ENCODE measurements at places on chromosomes 3 and 15.

GRCh38 chr3:186930641-186931531 lies 560 bp downstream of the ST6GAL1 start:
- DNase-seq = peak; percentile 76

- DNase-seq = no peak
Observed at GRCh38 chr15:29934251-29934650, 112.0 kb upstream of the TJP1 start.

DNA sequence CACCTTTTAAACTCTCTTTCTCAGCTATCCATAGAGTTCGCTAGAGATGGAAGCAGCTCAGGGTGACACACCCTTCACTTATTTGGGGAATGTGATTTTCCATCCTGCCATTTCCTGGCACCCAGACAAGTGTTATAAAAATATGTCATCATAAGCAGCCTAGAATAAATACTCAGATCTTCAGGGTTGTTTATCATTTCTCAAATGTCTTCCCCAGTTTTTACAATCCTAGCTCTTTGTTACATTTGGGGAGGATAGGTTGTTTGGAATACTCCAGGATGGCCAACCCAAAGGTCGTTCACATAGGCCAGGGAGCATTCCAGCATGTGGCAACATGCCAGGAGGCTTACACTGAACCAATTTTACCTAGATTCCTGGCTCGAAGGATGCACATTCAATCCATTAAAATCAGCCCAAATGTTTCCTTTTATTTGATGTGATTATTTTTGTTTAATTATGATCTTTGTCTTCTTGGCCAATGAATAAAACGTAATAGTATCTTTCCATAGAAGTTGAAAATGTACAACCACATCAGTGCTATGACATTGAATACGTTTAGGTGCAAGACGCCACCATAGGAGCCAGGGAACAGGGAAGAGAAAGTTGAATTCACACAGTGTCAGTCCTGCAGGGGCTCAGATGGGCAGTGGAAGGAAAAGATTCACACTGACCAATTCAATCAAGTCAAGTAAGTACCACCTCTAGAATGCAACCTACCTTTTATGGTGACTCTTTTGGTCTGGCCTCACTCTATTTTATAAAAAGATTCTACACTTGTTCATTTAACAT lies 537.7 kb upstream of the MDFIC2 start:
- no peak for DNase-seq

DNA sequence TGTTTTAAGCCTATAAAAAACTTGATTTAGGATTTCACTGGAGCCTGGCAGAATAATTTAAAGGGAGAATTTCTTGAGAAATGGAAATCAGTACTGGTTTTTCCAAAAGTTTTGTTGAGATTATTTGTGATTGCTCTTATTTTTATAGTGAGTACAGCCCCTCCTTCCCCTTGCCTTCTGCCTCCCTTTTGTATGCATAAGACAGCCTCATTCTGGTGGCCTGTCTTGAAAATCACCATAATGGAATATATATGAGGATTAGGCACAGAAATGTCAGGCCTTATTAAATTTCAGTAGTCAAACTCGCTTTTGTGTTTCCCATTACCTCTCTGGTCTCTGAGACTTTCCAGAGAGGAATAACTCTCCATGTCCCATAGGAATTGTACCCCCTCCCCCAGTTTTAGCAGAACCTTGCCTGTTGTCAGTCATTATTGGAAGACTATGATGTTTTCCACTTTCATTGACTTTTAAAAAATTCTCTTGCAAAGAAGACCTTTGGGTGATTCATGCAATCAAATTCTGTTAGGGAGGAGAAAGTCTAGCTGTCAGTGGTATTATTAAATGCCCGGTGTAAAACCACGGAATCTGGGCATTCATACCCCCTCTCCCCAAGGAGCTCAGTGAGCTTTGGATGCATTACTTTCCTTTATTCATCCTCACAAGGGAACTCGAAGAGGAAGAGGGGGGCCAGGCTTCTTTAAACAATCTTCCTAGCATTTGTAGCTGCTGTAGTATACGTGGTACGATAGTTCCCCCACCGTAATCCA lies 171.6 kb upstream of the TSC22D2 start:
- DNase-seq = no peak

DNA sequence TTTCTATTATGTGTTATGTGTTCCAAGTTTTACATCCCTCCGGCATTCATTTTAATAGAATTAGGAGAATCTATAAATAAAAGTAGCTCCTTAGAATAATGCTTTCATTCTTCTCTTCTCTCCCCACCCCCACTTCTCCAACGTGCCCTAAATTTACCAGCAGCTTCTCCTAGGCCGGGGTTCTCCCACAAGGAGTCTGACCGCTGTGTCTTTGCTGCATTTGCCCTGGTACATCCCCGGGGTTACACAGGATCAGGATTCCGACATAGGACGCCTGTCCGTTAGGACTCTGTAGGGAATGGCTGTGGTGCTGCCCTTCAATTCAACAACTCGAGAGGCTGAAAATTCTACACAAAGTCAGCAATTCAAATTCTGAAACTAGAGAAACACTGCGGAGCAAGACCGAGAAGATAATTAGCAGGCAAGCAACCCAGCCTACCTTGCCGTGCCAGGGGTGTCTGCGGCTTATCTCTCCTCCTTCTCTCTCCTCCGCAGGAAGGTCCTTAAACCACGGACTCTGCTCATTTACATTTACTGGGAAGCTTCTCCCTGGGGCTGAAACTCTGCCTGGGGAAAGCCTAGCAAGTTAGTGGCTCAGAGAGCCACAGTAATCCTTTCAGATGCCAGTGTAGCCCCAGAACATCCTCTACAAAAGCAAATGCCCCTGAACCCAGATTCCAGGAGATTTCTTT lies 18.8 kb downstream of the PCSK6 start:
- no peak for DNase-seq

GRCh38 chr3:66083784-66084213 lies 45.1 kb upstream of the MAGI1 start:
- DNase-seq = no peak

DNA sequence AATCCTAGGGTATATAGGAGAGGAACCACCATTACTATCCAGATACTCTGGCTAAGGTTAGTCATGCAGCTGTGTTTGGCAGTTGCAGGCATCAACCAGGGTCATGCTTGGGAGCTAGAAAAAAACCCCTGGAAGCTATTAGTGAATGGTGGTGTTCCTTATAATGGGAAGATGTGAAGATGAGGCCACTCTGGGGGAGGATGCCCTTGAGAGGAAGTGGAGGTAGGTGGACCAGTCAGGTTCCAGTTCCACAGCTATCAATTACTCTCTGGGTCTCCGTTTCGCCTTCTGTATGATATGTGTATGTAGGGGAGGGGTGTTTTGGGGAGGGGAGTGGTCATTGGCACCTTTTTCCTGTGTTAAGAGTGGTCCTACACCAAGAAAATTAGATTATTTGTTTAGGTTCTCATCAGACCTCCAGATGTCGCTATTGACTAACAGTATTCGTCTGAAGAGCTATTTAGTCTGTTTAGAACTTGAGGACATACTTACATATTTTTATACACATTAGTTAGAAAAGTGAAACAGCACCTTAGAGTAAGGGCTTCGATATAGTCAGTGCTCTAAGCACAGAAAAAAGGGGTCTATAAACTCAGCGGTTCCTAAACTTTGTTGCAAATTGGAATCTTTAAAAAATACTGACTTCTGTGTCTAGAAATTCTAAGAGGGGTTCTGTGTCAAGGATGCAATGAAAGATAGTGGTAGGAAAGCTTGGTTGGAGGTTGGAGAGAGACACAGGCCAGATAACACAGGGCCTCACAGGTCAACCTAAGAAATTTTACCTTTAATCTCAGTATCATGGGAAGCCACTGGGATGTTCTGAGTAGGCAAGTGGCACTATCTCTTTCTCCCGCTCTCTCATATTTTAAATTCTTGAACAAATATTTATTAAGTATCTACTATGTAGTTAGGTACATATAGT lies 9.1 kb upstream of the HPS3 start:
- DNase-seq = peak; percentile 65

DNA sequence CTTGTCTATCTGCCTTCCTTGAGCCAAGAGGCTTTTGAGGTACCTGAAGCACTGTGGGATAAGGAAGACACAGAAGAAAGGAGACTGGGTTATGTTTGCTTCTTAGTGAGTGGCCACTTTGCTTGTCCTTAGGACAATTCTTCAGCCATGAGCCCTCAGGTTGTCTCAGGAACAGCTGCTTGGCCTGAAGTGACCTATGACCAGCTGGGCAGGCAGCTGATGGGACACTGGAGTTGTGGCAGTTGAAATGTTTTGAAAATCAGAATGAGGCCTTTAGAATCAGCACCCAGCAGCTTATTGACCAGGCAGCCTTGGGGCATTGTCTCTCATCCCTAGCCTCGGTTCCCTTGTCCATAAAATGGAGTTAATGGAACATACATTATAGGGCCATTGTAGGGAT lies 37.0 kb downstream of the RBP2 start:
- DNase-seq = no peak
